Glomerular endothelial cell (primary cell): ENCODE measurements at places on chromosomes 6 and 20.

GRCh38 chr6:88662163-88662580 is 301.2 kb downstream of the RNGTT start:
- no peak for DNase-seq

DNA sequence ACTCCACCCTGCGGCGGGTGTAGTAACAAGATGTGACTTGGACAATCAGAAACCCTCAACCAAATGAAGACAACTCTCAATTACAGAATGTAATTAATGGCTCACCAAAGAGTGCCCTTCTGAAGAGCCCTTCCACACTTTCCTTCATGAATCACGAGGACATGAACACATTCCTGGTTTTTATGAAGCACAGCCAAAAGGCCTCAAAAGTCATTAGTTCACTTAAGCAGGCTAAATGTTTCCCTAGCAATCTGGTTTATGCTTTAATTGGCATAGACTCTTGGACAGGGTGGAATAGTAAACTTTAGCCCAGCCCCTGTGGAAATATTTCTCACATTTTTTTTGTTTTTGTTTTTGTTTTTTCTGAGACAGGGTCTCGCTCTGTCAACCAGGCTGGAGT is 20.5 kb downstream of the CPNE5 start:
- DNase-seq, result no peak

DNA sequence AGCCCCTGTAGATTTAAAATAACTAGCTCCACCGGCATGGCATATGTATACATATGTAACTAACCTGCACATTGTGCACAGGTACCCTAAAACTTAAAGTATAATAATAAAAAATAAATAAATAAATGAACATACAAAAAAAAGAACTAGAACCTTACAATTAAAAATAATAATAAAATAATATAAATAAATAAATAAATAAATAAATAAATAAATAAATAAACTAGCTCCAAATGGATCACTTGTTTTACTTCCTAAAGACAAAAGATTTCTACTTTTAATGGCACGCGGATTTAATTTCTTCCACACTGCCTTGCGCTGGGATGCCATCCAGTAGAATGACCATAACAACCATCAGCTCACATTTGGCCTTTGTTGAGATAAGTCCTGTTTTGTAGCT is 141.0 kb upstream of the NRSN1 start:
- DNase-seq, result no peak

DNA sequence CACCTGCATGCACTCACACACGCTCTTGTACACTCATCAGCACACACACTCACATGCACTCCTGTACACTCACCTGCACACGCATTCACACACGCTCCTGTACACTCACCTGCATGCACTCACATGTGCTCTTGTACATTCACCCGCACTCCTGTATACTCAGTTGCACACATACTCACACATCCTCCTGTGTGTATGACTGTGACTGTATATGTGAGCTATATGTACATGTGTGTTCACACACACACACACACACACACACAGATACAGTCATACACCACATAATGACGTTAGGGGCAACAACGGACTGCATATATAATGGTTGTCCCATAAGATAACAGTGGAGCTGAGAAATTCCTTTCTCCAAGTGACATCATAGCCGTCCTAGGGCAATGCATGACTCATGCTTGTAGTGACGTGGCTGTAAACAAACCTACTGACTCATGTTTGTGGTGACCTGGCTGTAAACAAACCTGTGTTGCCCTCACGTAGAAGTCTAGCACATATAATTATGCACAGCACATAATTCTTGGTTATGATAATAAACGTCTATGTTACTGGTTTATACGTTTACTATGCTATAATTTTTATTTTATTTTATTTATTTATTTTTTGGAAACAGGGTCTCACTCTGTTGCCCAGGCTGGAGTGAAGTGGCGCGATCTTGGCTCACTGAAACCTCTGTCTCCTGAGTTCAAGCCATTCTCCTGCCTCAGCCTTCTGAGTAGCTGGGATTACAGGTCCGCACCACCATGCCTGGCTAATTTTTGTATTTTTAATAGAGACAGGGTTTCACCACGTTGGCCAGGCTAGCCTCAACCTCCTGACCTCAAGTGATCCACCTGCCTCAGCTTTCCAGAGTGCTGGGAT is 22.8 kb upstream of the TAF4 start:
- peak; percentile 52 for DNase-seq

DNA sequence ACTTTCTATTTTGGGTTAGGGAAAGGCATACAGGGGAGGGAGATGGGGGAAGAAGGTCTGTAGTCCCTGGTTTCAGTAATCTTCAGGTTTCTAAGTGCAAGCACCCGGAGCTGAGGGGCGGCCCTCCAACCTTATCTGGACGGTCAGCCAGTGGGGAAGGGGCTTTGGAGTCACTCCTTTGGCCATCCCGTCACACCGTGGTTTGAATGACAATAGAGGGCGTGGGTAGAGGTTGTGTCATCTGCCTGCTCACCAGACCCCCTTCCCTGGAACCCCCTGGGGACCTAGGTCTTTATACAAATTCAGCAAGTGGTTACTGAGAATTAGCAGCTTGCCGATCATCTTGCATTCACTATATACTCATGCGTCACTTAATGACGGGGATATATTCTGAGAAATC is 29.1 kb downstream of the STK35 start:
- no peak for DNase-seq

DNA sequence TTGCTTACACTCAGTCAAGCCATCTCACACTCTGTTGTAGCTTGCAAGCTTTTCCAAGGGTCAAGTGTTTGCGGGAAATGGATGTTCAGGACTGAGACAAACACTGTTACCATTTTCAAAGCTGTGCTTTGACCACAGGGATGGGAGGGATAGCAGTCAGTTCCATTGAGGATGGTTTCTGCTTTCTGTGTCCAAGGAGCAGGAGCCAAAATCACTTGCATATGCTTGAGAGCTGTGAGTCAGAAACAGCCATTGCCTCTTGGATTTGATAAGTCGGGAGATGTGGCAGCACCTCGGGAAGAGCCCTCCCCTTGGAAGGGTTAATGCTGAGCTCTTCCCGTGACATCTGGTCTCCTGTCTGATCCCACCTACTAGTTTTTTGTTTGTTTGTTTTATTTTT is 85.2 kb downstream of the TCP11 start:
- no peak for DNase-seq

DNA sequence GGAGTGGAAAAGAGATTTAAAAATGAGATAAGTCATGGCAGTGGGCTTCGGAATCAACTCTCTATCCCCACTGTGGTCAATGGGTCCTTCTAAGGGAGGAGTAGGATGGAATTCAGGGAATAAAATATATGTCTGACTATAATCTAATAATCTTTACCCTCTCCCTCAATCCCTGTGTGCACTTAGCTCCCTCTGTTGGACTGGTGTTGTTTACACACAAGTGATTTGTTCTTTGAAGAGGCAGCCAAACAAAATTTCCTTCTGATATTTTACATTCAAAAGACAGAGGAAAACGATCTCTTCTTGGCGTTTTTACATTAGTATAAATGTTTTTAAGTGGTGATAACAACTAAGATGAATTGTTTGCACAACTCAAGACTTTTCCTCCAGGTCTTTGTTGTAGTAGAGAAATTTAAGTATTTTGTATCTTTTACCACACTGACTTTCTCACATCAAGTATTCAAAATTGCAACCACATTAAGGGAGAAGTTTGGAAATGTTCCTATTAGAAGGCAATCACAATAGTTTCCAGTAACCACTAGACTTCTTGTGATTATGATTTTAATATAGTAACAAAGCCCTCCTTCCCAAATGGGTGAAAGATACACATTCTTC is 317.8 kb downstream of the CENPW start:
- DNase-seq, result peak; percentile 18

DNA sequence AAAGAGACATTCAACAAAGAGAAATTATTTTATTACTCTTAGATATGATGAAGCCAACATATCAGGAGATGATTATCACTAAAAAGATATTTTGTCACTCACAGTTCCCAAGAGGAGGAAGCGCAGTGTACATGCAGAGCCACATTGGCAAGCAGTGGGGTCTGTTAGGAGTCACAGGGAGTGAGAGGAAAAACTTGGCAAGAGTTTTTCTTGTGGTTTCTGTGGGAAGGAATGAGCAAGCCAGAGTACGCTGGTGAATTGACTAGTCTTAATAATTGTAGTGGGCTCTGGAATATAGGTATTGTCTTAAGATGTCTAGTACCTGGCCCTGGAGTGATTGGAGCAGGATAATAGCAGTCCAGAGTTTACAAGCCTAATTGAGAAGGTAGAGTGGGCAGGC is 1095.2 kb downstream of the GRIK2 start:
- DNase-seq, result no peak

DNA sequence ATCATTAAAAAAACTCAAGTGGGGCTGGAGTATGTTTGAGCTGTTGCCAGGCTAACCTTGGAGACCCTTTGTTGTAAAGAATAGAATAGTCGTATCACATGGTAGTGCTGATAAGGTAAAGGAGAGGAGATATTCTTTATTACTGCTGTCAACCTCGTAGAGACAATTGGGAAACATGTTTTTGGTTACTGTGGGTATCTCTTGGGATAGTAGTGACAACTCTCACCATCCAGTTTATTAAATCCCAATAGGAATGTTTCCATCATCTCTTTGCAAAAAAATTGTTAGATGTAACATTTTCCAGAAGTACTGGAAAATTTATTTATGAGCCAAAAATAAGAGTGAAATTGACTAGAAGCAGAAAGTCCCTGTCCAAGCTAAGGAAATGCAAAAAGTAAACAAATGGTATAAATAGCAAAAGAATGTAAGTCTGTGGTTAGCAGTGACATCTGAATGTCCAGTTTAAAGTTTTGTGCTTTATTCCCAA is 829.3 kb upstream of the CITED2 start:
- DNase-seq, result peak; percentile 41

DNA sequence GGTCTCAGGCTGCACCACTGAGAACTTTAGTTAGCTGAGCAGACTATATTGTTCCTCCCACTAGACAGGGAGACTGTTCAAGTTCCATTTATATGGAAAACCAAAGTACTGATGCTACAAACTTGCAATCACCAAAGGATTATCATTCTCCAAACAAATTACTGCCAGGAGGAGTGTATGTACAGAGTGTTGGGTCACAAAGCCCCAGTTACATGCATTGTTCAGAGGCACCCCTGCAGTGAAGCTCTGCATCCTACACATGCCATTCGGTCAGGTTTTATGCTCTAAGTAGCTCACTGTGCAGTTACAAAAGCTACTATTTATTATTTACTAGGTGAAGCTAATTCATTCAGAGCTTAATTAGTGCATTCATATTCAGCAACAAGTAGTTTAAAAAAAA is 75.8 kb downstream of the SMLR1 start:
- no peak for DNase-seq

GRCh38 chr6:153790048-153790447 is 249.0 kb upstream of the OPRM1 start:
- peak; percentile 91 for DNase-seq

DNA sequence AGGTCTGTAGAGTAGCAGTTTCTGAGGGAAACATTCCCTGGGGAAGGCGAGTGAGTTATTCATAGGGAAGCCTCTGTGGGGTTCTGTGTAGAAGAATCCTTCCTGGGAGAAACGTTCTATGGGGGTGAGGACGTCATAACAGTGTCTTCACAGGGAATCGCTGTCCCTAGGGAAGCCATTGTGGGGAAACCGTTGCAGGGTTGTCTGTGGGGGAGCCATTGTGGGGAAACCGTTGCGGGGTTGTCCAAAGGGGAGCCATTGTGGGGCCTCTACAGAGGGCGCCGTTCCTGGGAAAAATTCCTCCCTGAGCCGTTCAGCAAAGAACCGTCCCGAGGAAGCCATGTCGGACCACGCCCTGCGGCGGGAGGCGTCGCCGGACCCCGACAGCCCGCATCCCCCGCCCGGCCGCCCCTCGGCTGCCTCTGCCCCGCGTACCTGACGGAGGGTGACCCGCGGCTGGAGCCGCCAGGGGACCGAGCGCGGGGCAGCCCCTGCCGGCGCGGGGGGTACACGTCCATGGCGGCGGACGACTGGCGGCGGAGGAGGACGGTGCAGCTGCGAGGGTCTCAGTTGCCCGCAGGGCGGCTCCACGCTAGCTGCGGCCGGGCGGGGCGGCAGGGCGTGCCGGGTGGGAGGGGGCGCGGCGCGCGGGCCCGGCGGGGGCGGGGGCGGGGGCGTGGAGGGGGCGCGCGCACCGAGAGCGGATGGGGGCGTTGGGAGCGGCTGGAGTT is at the start of gene DNAAF9:
Gene DNAAF9, minus strand, starts transcription at position 630 of the 731 bp plus-strand sequence. Its CDS starts 112 bp downstream, at position 518.
- DNase-seq, result no peak

DNA sequence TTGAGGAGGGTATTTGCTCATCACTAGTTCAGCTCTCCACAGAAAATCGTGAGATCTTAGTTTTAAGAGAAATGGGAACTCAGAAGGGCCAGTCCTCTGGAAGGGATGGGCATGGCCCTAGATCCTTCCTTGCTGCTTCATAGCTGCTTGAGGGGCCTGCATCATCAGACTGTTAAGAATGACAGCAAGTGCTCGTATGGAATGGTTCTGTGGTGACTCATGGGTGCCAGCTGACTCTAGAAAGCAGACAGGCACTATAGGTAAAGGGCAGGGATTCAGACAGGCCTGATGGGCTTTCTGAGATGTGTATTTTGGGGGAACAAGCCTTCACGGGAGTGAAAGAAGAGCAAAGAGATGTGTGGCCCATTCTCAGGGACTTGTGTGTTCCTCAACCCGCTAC is 90.8 kb downstream of the MYLK4 start:
- DNase-seq, result no peak

DNA sequence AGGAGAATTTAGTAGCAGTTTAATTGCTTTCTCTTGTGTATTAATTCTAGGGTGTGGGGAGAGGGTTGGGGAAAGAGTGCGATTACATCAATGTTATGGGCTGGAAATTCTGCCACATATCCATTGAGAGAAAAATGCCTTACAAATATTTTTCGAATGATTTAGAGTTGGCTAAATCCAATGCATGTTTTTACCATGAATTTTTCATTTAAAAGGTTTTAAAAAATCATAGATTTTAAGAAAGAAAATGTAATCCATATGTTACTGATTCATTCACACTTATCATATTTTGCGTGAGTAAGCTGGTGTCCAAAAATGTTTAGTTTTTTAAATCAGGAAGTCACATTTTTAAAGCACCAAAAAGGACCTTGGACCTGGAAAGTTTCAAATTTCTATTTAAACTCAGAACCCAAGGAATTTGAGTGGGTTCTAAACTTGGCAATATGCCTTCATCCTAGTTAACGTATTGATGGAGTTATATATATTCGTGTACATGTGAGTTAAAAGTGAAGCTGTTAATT is 627.4 kb upstream of the CITED2 start:
- DNase-seq, result no peak

GRCh38 chr6:56595490-56596122 is 47.1 kb downstream of the DST start:
- peak; percentile 39 for DNase-seq

GRCh38 chr20:5402903-5403531 is 86.3 kb upstream of the PROKR2 start:
- DNase-seq, result no peak
